ENCODE measurements at places on chromosomes 5 and 9. TPM values are rescaled to one million over a fixed set of nuclear protein-coding genes. Genes with fewer than 3 reads are reported as not detected.

DNA sequence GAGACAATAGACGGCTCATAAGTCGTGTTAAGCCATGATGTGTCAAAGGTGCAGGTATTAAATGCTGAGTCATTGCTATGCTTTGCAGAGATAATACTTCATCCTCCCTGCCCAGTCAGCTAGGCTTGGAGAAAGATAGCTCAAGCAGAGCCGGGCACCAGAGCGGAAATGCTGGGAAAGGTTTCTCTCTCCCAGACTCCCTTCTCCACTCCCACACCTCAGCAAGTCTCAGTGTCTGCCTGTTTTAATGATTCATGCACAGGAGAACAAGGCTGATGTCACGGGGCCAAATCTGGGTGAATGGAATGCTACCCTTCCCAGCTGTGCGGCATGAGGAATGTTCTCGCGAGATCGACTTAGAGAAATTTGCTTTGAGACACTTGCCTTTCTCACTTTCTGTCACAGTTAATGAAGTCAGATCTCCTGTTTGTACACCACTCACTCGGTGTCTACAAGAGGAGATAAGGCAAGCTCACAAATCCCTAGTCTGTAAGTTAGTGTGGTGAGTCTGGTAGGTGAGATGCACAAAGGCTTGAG is 204.4 kb downstream of the EFNA5 start:
- DNase-seq = no peak

GRCh38 chr5:135105105-135105484 is 71.1 kb upstream of the PITX1 start:
- no peak for DNase-seq

- no peak for DNase-seq
Observed at GRCh38 chr5:103402851-103403250, 144.3 kb downstream of the MACIR start.

DNA sequence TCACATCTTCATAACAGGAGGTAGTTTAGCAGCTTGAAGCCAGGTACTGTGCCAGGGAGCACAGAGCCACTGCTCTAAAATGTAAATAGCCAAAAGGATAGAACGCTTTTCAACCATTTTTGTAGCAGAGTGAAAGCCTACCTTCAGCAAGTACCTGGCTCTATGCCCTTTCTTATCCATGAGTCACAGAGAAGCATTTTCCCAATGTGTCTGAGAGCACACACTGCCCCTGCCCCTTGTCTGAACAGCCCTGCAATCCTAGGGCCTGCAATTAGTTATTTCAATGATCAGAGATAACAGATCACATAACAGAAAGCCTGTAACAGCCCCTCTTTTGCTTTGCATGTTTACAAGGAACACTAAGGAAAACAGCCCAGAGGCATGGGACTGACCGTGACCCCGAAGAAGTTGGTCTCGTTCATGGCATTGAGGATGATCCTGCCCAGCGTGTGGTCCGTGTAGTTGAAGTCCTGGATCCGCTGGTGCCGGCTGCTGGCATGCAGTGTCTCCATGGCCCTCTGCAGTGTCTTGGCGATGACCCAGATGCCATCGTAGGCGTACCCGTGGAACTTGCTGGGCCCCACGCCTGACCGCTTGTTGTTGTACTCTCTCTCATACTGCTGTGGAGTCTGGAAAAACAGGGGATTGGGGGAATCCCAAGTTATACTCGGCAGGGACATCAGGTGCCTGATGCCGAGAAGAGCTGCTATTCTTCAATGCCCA is 198.3 kb upstream of the TBC1D2 start:
- no peak for DNase-seq

GRCh38 chr9:116070256-116070914 is 83.2 kb upstream of the PAPPA start:
- DNase-seq = no peak

GRCh38 chr5:14424011-14424685 is 157.4 kb upstream of the OTULINL start:
- no peak for DNase-seq

GRCh38 chr5:107500840-107501239 is 169.9 kb downstream of the EFNA5 start:
- no peak for DNase-seq

DNA sequence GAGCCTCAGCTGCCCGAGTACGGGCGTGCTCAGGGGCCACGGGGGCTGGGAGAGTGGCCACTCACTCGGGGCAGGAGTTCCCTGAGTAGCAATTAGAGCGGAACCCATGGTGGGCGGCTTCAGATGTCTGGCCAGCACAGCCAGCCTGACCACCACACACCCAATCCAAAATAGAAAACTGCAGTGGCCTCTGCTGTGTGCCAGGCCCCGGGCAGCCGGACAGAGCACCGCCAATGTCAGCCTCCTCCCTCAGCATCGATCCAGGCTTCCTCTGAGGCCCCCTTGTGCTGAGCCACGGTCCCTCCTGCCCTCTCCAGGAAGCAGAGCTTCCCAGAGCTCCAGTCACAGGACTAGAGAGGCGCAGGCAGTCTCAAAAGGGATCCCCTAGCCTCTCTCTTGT is 2.7 kb downstream of the ADAMTS2 start:
- no peak for DNase-seq

DNA sequence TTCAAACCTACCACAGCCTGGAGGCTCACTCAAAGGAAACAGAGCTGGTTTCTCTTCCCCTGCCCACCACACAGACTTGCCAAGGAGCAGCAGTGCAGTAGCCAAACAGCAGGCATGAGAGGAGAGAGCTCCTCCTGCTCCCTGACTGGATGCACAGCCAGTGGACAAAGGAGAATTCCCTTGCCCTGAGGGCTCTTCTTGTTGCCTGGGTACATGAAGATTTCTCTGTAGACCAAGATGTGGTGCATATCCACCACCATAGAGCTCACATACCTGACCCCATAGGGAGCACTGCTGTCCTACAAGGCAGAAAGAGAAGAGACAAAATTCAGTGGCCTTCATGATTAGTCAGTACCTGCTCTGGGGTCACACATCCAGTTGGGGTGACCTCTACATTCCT is 56.3 kb upstream of the SPATA31E1 start:
- no peak for DNase-seq

- DNase-seq = no peak
Observed at GRCh38 chr9:130867556-130867955, 29.1 kb downstream of the QRFP start.

DNA sequence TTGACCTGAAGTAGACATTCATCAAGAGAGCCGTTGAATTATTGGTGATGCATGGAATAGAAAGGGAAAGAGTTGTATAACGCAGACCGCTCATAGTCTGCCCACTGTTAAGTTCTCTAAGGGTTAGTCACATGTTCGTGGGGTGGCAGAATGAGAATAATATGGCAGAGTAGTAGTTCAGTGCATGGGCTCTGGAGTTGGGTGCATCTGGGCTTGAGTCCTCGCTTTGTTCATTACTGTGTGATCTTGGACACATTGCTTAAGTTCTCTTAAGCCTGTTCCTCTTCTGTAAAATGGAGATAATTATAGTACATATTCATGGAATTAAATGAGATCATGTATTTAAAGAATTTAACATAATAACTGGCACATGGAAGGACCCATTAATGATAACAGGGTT is 23.6 kb downstream of the TNPO1 start:
- DNase-seq = no peak

DNA sequence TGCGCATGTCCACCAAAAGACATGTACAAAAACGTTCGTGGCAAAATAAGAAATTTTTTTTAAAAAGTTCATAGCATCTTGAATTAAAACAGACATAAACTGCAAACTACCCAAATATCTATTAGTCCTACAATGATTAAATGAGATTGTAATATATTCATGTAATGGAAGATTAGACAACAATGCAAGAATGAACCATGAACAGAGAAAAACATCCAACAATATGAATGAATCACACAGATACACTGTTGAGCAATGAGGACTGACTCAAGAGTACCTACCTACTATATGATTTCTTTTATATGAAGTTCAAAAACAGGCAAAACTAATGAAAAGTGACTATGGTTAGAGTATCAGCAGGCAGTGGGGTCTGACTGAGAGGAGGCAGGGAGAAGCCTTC is 17.9 kb upstream of the CTNNAL1 start:
- DNase-seq = no peak

GRCh38 chr9:9913276-9913832 is 699.4 kb downstream of the PTPRD start:
- no peak for DNase-seq

DNA sequence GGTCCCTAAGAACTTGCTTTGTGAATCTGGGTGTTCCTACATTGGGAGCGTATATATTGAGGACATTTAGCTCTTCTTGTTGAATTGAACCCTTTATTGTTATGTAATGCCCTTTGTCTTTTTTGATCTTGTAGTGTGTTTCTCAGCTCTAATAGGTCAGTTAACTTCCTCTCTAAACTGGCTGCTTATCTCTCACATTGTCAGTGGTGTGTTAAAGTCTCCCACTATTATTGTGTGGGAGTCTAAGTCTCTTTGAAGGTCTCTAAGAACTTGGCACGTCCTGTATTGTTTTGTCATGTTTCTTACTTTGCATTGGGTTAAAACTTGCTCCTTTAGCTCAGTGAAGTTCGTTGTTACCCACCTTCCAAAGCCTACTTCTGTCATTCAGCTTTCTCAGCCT is 36.2 kb downstream of the RIC1 start:
- no peak for DNase-seq

DNA sequence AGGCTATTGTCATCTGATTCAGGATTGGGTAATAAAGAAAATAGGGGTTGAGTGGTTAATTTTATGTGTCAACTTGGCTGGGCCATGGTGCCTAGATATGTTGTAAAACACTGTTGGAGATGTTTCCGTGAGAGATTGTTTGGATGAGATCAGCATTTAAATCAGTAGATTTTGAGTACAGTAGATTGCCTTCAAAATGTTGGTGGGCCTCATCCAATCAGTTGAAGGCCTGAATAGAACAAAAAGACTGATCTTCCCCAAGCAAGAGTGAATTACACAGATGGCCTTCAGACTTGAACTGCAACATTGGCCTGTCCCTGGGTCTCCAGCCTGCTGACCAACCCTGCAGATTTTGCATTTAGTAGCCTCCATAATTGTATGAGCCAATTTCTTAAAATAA is 401.3 kb upstream of the KIF2A start:
- DNase-seq = no peak

DNA sequence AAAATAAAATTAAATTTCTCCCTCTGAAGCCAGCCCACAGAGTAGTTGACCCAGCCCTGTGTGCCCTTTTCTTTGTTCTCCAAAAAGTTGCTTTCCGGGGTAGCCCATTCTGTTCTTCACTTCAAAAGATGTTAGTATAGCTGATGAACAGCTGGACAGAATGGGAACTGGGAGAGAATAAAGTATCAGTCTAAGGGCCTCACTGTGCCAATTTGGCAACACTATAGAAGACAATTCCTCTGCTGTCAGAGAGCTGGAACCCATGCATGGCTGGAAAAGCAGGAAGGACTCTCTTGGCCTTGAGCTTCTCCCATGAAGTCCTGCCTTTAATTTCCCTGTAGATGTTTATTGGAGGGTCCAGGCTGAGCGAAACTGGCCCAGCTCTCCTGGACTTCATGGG is 11.0 kb upstream of the TNFSF8 start:
- DNase-seq = no peak

DNA sequence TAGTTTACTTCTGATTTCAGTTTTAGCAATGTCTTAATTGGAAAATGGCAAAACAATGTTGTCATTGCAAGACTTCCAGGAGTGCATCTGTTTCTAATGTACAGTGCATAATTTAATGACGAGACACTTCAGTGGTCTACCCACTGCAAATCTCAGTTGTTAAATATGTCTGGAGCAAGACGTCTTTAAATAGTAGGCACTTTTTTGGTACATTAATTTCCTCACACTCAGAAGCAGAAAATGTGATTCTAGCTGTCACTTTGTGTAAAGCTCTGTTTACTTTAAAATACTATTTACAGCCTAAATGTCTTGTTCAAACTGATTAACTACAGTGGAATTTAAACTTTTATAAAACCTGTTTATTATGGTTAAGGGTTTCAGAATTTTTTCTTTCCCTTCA is 815.5 kb downstream of the TLE1 start:
- DNase-seq = no peak

DNA sequence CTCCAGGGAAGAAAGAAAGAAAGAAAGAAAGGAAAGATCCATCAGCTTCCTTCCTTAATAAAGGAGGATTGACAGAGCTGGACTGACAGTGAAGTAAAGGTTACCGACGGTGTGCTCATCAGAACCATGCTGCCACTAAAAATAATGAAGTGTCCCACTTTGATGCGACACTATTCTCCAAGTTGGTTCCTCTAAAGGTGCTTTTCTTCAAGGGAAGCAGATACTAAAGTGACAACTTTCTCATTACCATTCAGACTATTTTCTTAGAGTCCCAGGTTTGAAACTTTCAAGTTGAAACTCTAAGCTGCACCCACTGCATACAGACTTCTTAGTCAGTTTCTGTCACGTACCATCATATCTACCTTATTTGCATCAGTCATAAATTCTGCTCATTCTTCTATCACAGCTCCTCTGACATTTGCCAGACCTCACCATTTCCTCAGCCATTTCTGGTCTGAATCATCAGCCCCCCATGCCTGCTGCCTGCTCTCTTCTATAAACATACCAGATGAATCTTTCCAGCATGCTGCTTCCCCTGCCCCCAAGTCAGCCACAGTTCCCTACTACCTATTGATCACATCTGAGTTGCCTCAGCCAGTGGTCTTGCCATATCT is 177.6 kb downstream of the DEPDC1B start:
- no peak for DNase-seq

DNA sequence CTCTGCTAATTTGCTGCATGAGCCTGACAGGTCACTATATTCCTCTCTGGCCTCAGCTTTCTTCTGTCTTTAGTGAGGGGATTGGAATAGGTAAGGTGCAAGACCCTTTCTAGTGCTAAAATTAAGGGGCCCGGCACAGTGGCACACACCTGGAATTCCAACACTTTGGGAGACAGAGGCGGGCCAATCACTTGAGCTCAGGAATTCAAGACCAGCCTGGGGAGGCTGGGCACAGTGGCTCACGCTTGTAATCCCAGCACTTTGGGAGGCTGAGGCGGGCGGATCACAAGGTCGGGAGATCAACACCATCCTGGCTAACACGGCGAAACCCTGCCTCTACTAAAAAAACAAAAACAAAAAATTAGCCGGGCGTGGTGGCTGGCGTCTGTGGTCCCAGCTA is 37.2 kb downstream of the EGR1 start:
- DNase-seq = no peak

DNA sequence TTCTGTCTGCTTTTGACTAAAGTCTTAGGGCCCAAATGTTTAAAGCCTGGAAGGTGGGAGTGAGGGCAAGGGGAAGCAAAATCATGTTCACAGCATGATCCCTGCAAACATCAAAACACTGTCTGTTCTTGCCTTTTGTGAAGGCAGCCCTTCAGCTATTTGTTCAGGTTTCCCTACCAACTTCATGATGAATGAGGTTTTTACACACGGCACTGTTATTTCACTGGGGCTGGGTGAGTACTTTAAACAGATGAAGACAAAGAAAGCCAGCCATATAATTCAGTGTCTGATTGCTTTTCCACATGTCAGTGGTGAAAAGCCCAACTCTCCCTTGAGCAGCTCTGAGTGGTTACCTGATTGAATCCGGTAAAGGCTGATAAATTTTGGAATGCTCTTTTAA is 224.7 kb upstream of the GRAMD2B start:
- no peak for DNase-seq

GRCh38 chr5:72598401-72599064 is 91.3 kb upstream of the ZNF366 start:
- no peak for DNase-seq

The GLDC gene
- 0.79 TPM for total RNA-seq

The ISL1 gene
- not detected for total RNA-seq

The CCDC187 gene
- 0.09 TPM for total RNA-seq

The LCN15 gene
- not detected for total RNA-seq

The ALDOB gene
- not detected for total RNA-seq

The FANCG gene
- total RNA-seq = 20.0 TPM

The MSX2 gene
- total RNA-seq = not detected

The ATP6V0E1 gene
- total RNA-seq = 132 TPM

The SLC6A7 gene
- not detected for total RNA-seq

The TAF11L5 gene
- not detected for total RNA-seq

All from T-cell (primary cell).